ENCODE measurements at places on chromosomes 5 and 9.

GRCh38 chr9:34562135-34562745, 27.3 kb downstream of the CNTFR start:
- no peak for DNase-seq

- DNase-seq, result no peak
These were observed 142.1 kb upstream of the NMUR2 start for GRCh38 chr5:152547202-152547601.

DNA sequence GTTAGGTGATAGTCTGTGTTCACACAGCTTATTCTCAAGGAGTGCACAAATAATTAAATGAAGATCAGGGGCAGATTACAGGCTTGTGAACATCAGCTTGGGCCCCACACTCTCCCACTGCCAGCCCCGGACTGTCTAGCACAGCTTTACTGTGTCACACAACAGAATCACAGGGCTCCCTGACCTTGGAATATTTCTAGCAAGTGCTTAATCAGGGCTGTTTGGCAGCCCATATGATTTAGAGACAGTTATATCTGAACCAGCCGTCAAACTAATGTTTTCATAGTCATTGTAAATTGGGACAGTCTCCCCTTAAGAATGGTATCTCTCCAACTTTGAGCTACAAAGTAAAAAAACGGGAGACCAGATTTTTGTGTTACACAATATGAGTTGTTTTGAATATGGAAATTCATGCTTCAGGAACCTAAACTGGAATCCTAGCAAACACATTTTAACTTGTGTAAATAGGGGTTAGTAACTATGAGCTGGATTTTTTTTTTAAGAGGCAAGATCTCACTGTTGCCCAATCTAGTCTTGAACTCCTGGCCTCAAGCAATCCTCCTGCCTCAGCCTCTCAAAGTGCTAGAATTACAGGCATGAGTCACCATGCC, 517.6 kb downstream of the BNC2 start:
- no peak for DNase-seq

DNA sequence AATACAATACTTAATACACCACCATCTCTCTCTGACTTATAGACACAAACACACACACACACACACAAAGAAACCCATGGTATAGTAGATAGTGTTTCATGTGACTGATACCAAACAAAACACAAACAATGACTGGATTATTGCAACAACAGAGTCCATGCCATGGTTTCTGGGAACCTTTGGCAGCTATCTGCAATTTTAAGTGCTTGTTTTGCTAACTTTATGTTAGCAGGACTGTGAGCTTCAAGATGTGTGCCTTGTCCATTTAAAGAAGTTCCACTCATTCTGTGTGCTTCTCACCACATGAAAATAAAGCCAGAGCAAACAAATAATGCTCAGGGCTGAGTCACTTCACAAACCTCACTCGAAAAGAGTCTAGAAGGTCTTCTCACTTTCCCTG, 15.1 kb upstream of the LURAP1L start:
- no peak for DNase-seq

DNA sequence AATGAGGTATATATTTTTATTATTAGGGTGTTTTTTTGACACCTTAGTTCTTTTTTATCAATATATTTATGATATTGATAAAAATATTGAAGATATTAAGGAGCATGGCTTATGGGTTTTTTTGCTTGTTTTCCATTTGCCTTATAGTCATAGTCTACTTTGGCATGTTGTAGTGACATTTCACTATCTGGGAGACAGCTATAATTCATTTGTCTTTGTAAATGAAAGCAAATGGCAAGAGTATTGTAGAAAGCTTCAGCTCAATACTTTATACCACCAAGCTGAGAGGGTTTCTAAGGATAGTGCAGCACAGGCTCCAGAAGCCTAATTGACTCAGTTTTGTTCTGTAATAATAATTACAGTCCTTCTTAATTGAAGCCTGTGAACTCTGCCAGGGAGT, 1182.3 kb downstream of the EFNA5 start:
- DNase-seq, result no peak

DNA sequence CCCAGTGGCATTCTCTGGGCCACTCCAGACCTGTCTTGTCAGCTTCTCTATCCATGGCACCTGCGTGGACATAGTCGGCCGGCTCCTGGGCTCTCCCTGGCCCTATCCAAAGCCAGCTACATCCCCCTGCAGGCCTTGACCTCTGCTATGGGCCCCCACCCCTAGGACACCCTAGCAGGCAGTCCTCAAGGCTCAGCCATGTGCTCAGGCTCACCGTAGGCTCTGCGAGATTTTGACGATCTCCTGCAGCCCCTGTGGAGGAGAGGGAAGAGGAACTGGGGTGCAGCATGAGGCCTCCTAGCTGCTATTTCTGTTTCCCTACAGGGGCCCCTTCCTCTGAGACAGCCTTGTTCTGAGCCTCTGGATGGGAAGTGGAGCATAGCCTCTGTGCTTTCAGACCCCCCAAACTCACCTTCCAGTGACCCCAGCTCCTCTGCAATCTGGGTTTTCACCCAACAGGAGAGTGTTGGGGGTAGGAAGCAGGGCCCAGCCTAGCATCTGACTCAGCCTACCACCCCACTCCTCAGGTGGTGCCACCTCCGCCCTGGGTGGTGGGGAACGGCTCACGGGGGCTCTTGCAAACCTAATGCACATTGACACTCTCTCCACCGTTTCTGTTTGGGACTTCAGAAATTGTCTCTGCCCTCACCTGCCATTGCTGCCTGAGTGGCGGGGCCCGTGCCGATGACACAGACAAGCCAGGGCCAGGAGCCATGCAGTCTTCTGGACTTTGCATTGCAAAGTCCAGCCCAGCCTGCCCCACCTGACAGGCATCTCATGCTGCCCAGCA, 36.7 kb downstream of the HRH2 start:
- no peak for DNase-seq

DNA sequence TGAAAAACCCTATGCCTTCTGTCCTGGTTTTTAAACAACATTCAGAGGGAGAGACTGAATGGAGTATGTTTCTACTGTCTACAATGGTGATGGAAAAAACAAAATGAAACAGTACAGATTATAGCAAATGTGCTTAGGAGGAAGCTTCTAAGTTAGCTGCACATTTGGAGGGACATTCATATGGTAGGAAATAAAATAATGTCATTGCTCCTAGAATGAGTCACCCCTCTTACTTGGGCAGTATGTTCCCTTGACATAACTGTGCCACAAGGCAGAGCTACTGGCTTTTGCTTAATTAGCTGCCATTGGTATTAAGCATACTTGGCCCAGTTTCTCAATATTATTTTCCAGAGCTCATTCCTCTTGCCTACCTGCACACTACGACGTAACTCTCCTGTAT, 128.9 kb downstream of the GDNF start:
- DNase-seq, result no peak

DNA sequence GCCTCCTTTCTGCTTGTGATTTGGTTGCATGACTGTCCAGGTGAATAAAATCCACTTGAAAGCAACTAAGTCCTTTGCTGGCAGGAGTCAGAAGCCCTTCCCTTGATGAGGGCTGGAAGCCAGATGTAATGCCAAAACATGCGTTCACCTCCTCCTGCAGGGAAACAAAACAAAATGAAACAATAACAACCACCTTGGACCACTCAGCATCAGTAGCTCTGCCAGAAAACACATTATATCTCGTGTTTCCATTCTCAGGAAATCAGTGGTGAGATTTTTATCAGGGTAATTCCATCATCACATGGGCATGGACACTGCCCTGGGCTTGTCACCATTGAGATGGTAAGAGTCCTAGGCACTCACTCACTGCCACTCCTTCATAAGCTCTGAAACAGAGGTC, 350.3 kb upstream of the ACTBL2 start:
- DNase-seq, result no peak

DNA sequence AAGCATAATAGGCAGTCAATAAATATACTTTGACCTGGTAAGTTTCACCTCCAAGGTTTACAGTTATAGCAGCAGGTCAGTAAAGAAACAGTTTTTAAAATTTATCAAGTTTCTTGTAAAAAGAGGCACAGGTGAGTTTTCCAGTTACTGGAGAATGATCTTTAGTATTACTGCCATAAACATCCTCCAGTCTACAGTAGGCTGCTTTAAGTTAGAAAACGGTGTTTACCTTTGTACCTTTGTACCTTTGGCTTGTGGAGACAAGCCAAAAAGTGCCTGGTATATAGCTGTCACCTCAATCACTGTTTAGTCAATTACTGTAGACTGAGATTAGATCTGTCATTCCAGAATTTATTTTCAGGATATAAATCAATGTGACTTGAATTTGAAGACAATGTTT, 42.7 kb upstream of the SRFBP1 start:
- DNase-seq, result no peak

- no peak for DNase-seq
These were observed 269.2 kb downstream of the ACTL7B start for GRCh38 chr9:108586471-108587139.

GRCh38 chr9:14530366-14530765, 162.9 kb downstream of the ZDHHC21 start:
- no peak for DNase-seq

DNA sequence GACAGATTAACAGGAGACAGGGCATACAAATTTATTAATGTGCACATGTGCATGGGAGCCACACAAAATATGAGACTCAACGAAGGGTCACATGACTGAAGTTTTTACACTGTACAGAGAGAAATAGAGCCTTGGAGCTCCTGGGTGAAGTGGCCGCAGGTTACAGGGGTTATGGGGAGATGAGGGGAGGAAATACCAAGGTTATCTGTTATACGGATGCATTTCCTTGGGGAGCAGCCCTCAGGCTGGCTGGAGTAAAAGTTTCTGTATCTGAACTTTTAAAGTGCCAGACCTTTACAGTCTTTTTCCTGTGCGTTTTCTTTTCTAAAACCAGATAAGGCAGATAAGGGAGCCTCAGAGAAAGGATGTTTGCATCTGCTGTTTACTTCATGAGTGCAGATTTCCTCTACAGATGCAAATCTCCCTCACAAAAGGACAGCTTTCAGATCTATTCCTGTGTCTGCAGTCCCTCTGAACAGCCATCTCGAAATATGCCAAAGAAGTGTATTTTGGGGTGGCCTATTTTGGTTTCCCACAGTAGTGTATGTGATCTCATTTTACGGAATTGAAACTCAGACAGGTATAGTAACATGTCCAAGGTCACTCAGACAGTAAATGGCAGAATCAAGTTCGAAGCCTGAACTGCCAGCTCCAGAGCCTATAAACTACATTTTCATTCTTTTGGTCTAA, 139.3 kb upstream of the FBXL17 start:
- DNase-seq, result no peak

DNA sequence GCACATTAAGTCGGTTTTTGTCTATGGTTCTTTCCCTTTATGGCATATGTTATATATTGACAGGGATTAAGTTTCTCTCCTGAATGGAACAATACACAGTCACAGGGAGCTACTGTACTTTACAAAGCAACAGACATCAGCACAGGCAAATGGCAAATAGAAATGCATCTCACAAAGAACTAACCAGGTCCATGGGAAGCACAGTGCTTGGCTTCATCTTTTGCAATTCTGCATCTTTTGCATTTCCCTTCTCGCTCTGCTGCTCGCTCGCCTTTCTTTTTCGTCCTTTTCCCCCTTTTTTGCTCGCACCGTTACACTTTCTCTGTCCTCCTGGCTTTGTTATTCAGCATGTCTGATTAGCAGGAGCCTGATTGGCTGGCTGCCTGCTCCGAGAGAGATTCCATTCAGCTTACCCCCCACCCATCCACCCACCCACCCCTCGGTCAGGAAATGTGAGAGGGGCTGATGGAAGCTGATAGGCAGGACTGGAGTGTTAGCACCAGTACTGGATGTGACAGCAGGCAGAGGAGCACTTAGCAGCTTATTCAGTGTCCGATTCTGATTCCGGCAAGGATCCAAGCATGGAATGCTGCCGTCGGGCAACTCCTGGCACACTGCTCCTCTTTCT, at the start of gene ADAMTSL1:
ADAMTSL1 (plus strand) TSS at position 502 of the 628 bp plus-strand sequence; CDS start at position 582, 80 bp downstream.
- DNase-seq, result no peak

DNA sequence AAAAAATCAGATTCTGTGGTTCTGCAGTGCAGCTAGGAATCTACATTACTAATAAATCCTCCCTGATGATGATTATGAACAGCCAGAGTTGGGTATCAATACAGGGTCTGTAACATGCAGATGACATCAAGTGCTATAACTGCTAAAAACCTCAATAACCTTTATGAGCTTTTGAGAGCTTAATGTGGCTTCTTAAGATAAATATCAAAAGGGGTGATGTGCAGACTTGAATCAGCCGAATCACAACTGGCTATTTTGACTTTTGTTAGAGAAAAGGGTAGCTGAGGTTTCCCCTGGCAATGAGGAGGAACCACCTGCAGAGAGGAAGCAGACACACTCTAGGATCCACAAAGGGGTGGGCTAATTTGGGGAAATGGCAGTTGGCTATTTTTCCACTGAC, 30.2 kb downstream of the CAPSL start:
- DNase-seq, result no peak

GRCh38 chr9:121821326-121821725, 169.9 kb downstream of the DAB2IP start:
- DNase-seq, result no peak

DNA sequence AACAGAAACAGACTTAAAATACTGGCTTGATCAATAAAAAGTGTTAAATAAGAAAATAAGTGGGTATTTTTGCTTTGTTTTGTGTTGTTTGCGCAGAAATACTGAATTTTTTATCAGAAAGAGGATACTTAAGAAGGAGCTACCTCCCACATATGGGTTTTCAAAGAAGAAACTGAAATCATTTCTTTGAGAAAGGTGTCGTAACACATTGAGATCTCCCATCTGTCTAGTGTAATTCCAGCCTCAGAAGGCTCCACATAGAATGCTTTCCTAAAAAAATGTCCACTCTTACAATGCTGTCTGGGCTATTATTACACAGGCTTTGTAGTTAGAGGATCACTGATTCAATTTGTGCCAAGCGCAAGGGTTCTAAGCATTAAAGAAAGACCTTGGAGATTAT, 226.2 kb downstream of the EPB41L4A start:
- DNase-seq, result no peak

DNA sequence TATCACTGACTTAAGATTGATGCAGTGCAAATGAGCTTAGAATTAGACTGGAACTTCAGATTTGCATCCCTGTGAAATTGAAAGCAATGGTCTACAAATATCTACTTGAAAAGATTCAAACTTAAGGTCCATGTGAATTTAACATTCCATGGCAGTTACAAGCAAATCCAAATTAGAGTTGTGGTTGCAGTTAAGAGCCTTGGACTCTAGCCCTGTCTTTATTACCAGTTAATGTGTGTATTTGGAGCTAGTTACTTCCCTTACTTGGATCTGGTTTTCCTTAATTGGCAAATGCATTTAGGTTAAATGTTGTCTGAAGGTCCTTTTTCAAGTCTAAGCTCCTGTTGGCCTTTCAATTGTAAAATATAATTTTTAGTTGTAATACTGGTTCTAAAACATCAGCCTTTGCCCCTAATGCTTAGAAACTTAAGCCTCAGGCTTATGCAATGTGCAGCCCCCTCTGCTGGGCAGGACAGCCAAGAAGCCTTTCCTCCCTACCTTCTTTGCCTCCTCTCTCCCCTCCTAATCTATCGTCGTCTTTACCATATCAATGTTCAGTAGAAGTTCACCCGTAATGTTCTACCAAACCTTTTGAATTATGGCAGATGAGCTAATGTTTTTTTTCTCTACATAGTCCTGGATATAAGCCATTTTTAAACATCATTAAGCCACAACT, 59.5 kb downstream of the ERMP1 start:
- no peak for DNase-seq
